ENCODE measurements at places on chromosomes 2 and 18.

- DNase-seq, result no peak
Observed at GRCh38 chr2:174624895-174625430, 27.4 kb upstream of the WIPF1 start.

GRCh38 chr2:88165332-88166003, 4.7 kb upstream of the THNSL2 start:
- DNase-seq, result no peak

DNA sequence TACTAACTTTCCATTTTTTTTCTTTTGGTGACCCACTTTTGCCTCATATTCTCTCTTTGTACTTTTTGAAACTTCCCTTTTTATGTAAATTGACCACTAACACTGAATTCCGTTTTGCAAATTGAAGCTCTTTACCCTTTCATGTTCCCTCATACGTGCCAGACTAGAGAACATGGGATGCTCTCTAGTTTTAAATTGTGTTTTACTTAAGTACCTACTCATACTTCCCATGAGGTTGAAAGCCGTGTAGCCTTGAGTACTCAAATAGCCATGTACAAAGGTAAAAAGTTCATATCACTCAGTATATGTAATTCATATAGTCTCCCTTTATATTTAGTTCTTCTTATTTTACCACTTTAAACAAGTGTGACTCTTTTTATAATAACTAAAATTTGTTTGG, 119.7 kb downstream of the PIK3C3 start:
- no peak for DNase-seq

DNA sequence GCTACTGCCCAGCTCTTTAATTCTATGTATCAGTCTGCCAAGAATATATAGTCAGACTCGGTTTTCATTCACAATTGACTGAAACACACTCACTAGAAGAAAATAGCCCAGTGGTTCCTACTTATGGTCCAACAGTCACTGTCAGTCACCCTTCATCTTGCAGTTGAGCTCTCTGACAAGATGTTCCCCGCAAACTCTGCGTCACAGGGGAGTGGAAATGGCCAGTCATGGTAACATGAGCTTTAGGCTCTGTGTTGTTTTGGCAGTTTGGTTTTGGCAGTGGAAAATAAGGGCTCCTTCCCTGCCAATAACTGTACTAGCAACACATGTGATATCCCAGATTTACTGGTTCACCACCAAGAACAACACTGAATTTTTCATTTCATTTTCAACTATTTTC, 122.5 kb downstream of the PRPF40A start:
- DNase-seq, result no peak

- no peak for DNase-seq
Observed at GRCh38 chr2:55157474-55157884, 74.6 kb downstream of the CLHC1 start.

DNA sequence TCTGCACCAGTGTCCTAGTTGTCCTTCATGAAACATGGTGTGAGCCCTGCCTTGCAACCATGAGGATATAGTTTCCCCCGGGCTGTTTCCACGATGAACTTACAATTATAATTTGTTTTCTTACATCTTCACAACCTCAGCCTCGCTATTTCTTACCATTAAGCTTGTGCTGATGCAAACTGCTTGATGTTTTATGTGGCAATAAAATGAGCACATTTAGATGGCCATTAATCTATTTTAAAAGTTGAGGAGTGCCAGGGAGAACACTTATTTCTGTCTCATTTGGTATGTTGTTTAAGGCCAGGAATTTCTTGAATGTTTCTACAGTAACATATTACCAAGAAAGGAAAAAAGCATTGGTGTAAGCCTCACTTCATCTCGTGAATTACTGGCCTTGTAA, 214.5 kb upstream of the SLC8A1 start:
- no peak for DNase-seq

- DNase-seq, result no peak
Observed at GRCh38 chr2:26077291-26077690, 43.4 kb downstream of the RAB10 start.

DNA sequence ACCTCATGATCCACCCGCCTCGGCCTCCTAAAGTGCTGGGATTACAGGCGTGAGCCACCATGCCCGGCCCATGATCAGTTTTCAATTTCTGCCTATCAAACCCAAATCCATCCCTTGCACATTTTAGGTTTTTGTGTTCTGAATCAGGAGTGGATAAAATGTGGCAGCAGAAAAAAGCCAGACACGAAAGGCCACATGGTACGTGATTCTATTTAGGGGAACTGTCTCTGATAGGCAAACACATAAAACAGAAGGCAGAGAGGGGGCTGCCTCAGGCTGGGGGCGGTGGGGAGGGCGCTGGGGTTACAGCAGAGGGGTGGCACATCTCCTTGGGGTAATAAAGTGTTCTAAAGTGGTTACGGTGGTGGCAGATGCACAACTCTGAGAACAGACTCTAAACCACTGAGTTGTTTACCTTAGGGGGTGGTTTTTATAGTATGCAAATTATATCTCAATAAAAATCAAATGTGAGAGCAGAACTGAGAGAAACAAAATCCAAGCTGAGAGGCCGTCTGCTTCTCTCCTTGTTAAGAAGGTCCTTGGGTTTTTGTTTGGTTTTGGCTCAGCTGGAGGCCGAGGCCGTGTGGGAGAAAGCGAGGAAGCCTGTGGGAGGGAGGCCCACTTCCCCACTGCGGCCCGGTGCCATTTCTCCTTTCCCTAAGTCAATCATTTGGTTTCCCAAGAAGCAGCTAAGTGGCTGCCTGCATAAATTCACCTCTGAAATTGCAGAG, 78.0 kb downstream of the SOWAHC start:
- no peak for DNase-seq

GRCh38 chr2:161230959-161231358, 70.7 kb downstream of the TANK start:
- no peak for DNase-seq

GRCh38 chr2:150688016-150688415, 200.5 kb upstream of the RND3 start:
- DNase-seq, result no peak

- DNase-seq, result no peak
Observed at GRCh38 chr2:73366060-73366459, 19.6 kb upstream of the ALMS1 start.

DNA sequence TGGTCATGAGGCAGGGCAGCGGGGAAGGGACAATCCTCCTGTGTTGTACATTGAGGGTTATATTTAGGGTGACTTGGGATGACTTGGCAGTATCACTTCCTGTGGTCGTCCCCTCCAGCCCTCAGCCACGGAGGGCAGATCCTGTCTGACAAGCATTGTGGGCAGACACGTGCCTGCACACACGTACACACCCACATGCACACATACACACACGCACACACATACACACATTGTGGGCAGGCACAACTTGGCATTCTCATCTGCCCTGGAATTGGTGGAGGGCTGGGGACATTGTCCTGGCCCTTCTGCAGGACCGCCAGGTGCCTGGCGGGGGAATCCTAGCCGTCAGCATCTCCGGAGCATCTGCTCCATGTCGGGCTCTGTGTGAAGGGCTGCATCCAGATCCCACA, 47.6 kb downstream of the ODC1 start:
- no peak for DNase-seq

DNA sequence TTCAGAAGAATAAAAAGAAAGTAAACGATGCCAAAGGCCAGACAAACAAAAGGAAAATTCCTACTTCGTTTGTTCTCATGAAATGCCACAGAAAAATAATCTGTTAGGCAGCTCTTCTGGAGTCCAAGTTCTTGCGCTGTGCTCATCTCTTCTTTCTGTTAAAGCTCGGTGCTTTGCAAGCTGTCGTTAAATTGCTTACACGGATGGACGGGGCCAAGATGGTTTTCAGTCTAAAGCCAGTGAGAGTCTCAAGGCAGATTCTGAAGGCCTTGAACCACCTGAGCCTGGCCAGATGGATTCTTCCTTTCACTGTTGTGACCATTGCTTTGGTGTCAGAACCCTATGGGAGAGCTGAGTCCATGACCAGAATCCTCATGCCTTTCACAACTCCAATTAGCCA, 97.6 kb upstream of the RMDN2 start:
- DNase-seq, result no peak

DNA sequence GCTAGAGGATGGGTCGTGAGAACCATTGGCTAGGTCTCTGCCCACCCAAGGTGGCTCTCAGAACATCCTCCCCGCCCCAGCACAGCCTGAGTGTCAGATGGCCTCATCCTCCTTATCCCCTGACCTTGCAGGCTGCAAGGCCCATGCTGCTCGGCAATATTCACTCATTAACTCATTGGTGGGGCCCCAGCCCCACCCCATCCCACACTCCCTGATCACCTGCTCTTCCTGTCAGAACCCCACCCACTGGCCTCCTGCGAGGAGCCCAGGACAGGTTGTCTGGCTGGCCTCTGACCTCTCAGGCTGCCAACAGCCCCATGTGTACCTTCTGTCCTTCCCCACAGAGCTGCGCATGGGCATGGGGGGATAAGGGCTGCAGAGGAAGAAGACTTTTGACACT, 5.3 kb downstream of the ADCY3 start:
- DNase-seq, result no peak

DNA sequence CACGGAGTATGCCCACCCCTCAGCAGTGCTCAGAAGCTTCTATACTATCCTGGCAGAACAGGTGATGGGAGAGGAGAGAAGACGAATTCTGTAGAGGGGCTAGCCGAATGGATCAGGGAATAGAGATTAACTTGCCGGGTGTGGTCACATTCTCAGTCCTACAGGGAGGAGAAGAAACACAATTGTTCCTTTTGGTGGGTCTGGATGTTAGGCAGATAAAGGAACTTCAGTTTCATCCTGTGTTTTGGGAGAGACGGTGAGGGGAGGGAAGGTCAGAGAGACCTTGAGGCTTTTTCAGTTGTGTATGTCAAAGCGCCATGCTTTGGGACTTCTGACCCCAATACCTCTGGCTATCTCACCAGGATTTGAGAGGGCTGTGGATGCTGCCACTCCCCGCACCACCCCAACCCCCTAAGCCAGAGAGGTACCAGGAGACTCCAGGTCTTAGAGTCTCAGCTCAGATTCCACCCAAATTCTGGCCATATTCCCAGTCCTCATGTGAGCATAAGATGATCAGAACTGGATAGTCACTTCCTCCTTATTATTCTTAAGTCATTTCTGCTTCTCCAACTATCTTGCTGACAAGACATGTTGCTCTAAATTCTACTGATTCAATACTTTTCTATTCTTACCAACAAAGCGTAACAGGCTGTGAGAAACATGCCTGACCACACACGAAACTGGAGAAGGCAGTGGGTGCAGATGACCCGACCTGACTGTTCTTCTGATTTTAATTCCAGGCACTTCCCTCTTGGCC, 2.3 kb upstream of the TMEM37 start:
- no peak for DNase-seq

DNA sequence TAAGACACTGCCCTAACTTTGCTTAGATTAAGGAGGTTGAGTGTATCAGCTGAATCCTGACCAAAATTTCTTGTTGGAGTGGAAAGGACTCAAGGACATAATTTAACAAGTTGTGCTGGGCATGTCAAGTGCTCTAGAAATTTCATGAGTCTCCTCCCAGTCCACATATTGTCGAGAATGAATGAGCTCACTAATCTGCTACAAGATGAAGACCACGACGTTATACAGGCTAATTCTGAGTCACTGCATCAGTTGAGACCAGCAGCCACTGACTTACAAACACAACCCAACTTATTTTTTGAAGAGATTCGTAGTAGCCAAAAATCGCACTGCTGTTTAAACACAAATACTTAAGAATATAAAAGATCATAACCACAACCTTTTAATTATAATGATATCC, 28.7 kb upstream of the SLC8A1 start:
- no peak for DNase-seq

DNA sequence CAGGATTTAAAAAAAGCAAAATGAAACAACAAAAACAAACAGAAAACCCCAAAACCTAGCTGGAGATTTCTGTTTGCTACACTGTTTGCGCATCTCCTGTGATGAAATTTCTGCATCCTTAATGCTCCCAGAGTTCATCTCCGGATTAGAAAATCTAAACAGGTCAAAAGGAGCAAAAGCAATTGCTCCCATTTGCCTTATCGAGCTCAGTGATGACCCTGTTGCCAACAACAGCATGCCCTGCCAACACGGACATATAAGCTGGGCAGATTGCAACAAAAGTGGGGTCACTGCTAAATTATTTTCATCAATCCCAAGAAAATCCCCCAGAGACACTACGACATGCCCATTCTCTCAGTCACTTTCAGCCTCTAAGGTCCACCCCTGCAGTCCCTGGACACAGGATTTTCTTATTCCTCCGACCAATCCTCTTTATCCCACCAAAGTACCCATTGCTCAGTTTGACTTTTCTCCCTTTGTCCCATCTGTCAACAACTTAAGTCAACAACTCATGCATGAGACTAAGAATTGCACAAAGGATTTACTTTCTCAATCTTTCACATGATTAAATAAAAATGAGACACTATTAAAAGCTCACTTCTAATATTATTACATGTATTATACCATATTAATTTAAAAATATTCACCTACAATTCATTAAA, 67.8 kb downstream of the ABCG8 start:
- DNase-seq, result no peak

DNA sequence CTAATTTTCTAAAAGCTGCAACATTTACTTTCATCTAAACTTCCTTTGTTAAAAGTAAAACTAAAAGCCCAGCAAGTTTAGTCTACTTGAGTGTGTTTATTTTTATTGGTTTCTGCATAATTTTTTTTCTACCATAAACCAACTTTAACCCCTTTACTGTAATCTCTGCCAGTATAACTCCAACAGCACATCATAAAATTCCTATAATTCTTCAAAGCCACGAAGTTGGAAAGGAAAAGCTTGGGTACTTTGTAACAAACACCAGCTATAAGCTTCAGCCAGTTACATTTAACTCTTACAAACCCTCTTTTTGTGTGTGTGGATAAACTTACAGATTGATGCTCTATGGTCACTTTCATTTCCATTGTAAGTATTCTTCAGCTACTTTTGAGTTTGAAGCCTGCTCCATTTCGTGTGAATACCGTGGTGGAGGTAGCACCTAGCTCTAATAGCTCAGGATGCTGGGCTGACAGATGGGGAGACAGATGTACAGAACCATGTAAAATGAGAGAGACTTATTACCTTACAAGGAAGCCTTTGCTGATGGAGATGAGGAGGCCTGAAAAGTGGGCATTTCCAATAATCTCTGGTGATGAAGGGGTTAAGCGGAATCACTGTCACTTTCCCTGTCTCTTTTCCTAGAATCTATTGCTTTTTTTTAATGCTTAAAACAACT, 42.5 kb downstream of the ZEB2 start:
- DNase-seq, result no peak

DNA sequence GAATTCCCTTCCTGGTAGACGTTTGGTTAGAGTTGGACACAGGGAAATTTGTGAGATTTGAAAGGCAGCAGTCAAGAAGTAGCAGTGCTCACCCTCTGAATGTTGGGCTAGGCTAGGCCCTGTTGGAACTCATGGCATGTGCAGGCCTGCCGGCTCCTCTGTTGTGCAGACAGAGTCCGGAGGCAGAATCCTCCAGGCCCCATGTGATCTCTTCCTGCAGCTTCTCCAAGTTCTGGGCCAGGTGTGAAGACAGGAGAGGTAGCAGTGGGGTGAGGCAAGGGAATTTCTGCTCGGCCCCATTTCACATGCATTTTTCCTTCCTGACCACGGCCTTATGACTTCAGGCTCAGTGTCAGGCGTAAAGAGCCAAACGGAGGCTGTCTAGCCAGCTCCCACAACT, 36.9 kb upstream of the RAB31 start:
- no peak for DNase-seq

All from GM12864 (cell line).